ENCODE measurements at places on chromosomes 13 and 19.

GRCh38 chr19:43820098-43820883 is 6.8 kb upstream of the ZNF283 start:
- no peak for DNase-seq

- no peak for DNase-seq
Observed at GRCh38 chr13:93767917-93768409, 541.4 kb downstream of the GPC6 start.

- DNase-seq, result no peak
Observed at GRCh38 chr13:112767506-112768471, 78.0 kb downstream of the ATP11A start.

DNA sequence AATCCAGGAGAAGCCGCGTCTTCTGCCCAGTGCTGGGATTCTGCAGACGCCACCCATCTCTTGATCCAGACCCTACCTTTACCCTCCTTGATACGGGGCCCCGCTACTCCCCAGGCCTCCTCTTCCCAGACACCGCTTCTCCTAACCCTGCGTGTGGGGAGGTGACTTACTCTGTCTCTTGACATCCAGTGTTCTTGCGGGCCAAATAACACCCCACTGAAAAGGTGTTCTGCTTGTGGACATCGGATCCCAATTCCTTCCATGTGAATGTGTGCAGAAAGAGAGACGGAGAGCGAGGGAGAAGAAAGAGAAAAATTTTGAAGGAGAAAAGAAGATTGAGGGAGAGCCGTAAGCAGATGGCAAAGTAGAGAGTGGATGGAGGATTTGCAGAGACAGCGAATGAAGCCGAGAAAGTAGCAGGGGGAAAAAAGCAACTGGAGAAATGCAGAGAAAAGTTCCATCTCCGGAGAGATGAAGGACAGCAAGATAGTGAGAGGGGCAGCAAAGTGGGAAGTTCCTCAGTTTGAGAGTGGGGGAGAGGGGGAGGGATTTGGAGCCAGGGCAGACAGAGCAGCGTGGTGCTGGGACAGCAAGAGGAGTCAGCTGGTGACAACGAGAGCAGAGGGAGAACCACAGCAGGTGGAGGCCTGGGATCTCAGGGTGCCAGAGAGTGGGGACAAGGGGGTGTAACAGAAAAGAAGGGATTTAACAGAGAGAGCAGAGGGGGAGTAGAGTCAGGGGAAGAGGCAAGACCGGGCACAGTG is 814 bp downstream of the ZNF480 start:
- DNase-seq, result no peak

GRCh38 chr13:110929104-110929777 is 14.4 kb upstream of the ANKRD10 start:
- no peak for DNase-seq

DNA sequence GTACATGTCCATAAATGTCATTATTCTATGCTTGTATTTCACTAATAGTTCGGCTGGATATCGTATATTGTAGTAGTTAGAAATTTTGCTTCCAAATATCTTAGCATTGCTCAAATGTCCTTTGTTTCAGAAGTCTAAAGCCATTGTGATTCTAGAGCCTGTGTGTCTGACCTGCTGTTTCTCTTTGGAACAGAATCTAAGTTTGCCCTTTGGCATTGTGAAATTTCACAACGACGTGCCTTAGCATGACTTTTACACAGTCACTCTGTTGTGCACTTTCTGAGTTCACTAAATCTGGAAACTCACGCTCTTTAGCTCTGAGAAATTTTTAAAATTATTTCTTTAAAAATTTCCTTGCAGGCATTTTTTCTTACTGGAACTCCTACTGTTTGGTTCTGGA is 152.2 kb downstream of the TBC1D4 start:
- no peak for DNase-seq

DNA sequence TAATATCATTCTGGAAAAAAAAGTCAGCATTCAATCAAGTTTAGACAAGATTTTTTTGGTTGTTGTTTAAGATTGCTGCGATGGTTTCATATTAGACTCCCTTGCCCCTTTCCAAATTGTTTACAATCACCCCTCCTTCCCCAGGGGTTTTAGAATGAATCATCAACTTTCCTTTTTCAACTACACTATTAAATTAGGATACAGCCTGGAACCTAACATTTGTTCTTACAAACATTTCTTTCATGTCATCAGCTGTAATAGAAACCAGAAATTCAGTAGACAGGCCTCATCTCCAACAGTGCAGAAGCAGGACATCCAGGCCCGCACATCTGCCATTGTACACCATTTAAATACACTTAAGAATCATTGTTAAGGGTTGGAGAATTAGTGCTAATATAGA is 44.4 kb upstream of the WDFY2 start:
- DNase-seq, result no peak

DNA sequence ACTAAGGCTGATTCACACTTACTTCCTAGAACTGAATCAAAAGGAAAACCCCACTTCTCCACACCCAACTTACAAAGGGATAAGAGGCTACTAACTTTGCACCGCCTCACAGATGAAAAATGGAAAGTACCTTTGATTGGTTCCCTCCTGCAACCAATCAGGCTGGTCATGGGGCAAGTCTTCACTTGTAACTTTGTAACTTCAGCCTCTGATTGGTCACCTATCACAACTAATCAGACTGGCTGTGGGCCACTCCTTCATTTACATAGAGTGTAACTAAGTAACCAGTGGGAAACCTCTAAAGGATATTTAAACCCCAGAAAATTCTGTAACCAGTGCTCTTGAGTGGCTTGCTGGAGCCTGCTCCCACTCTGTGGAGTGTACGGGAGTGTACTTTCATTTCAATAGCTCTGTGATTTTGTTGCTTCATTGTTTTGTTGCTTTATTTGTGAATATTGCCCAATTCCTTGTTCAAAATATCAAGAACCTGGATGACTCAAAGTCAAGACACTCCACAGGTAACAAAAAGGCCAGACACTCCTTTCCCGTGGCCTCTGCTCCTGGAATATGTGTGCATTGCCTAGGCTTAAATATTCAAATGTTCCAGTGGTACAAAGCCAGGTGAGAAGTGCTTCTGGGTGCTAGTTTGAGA is 50.5 kb downstream of the RFC3 start:
- no peak for DNase-seq

DNA sequence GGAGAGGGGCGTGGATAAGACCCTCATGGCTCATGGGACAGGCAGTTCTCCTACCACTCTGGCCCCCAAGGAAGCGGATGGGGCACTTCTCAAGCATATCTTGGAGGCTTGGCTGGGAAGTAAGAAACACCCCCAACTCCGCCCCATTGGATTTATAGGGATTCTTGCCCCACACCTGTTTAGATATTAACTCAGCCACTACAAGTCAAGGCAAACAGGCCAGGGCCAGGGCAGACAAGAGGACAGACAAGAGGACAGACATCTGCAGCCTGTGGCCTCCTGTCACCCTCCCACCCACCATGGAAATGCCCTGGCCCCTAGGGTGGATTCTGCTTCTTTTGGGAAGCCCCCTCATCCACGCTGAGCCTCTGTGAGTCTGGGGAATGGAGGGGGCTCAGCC is 24.1 kb downstream of the RDH8 start:
- no peak for DNase-seq

GRCh38 chr13:48320399-48320790 is 16.8 kb downstream of the RB1 start:
- DNase-seq, result no peak

DNA sequence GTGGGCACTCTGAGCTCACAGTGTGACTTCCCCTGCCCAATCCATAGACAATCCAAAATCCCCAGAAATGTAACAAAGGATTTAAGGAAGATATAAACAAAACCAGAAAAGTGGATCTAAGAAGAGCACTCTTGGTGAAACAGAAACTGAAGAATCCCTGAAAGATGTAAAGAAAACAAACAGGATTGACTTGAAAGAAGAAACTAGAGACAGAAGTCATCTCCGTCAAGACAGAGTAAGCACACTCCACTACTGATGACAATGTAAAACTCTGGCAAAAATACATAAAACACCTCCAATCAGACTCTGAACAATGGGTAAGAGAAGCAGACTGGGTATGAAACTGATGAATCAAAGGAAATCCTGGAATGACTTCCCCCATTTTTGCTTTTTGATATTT is 13.5 kb downstream of the TUBGCP3 start:
- DNase-seq, result no peak

DNA sequence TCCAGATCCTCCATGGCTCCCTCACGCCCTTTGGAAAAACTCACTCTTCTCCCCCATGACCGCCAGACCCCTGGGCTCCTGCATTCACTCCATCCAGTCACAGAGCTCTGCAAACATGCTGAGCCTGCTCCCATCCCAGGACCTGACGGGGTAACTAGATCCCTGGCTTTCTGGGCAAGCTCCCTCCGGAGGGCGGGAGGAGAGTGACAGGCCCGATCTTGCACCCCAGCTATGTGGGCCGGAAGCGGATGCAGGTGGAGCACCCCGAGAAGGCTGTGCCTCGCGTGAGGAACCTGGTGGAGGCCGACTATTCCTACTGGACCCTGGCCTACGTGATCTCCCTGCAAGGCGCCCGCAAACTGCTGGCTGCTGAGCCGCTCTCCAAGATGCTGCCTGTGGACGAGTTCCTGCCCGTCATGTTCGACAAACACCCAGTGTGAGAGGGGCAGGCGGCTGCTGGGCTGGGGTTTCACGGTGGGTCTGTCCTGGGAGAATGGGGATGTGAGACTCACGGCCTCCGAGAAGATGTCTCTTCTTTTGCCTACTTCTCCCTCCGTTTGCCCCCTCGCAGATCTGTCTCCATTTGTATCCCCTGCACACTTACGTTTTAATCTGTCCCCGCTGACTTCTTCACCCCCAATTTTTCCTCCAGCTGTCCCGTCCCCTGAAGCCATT is 25.2 kb downstream of the COLGALT1 start:
- no peak for DNase-seq

DNA sequence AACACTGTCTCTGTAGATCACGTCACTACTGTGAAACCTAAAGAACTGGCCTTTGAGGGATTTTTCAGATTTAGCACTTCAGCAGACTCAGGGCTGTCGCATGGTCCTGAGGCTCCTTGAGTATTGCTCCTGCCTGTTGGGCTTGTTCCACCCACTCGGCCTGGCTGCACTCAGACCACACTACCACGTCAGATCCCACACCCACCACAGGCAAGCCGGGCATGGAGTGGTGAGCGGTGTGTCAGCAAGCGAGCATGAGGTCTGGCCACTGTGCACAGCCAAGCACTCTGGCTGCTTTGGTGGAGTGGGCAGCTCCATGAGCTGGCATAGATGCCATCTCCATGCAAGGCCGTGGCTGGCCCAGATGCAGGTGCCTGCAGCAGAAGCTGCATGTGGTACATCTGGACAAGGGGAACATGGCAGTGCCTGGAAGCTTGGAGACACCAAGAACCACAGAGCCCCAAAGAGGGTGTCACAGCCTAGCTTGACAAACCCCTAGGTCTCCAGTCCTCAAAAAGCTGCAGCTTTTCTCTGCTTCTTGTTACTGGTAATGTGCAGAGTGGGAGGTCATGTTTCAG is 9.4 kb upstream of the IGFL1 start:
- DNase-seq, result no peak

DNA sequence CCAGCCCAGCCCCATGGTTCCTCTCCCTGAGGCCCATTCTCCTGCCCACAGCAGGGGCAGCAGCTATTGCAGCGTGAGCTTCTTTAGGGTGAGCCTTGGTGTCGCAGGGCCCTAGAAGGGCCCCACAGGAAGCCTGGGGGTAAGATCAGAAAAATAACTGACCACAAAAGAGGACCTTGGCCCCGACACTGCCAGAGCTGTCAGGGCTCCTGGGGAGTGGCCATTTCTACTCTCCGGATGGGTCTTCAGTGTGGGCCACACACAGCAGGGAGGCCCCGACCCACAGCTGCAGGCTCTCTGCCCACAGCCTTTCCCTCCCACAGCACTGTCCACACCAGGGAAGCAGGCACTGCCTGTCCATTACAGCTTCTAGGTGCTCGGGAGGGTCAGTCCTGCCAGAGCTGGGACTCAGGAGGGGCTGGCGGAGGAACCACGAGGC is 3.5 kb upstream of the SIGLEC8 start:
- DNase-seq, result no peak

GRCh38 chr19:58021541-58022282 is 12.1 kb upstream of the ZSCAN1 start:
- peak; percentile 11 for DNase-seq

- DNase-seq, result no peak
Observed at GRCh38 chr13:55219538-55219937, 1921.2 kb upstream of the PRR20A start.

Data from activated CD8-positive, alpha-beta memory T cell treated with anti-CD3 and anti-CD28 coated beads for 1 hour (primary cell).